ENCODE measurements at places on chromosomes 6 and 20. TPM values are rescaled to one million over a fixed set of nuclear protein-coding genes. Genes with fewer than 3 reads are reported as not detected.

The GRM1 gene
- total RNA-seq: not detected

- no peak for DNase-seq
Measured at GRCh38 chr20:53019464-53019863, 47.3 kb downstream of the TSHZ2 start.

The KHDC1L gene
- total RNA-seq: not detected

DNA sequence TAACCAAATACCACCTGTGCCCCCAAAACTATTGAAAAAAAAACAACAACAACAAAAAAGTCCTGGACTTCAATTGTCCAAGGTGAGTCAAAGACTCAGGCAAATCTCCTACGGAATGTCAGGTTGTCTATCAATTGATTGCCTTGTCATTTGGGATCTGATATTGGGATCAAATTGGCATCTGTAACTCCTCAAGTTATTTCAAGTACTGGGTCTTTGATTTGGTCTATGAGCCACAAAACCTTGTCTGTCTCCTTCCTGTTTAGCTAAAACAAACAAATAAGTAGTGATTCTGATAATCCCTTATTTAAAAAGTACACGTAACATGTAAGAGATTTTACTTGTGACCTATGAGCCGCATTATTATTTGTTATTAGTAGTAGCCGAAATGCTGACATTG lies 231.6 kb upstream of the ZNF217 start:
- no peak for DNase-seq

DNA sequence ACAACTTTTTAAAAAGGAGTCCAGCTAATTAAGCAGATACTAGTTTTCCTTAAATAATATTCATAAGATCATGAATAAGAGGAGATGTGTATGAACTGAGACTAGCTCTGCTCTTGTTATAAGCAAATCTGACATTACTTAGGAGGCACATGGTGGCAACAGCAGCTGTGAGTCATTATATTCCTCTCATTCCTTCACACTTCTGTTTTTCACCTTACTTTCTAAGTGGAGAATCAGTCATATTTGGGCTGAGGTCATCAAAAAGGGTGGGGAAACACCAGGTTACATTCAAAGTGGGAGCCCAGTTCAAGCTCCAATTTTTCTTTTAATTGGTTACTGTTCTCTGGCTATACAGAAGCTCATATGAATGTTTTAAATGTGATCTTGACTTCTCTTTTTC lies 6.0 kb upstream of the RIPPLY2 start:
- no peak for DNase-seq

- DNase-seq: no peak
Measured at GRCh38 chr20:19211661-19212468, 577 bp upstream of the SLC24A3 start.

- DNase-seq: no peak
Measured at GRCh38 chr6:79416931-79417330, 120.3 kb downstream of the LCA5 start.

DNA sequence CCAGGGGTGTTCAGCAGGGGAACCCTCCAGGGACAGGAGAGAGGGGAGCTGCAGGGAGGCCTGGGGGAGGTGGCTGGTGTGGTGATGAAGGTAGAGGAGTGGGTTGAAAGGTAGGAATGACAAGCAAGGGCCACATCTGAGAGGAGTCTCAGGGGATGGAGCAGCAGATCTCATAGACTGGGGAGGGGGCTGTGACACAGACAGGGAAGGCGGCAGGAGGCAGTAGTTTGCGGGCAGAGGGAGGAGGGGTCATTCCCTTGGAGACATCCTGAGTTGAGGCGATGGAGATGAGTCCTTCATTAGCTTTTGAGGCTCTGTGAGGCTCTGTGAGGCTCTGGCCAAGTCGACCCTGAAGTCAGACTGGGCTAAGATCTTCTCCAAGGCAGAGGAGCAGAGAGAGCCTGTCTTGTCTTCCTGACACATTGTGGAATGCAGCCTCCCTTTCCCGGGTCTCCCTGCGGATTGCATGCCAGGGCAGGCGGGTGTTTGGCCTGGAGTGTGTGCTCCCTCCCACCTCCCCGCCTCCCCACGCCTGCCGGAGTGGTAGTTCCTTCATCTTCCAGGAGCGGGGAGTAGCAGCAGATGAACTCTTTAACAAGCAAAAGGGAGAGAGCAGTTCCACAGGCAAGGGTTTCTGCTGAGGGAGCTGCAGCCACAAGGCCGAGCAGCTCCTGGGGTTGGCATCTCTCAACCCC lies 34.3 kb upstream of the MLN start:
- no peak for DNase-seq

Measured in activated T-cell treated with anti-CD3 and anti-CD28 coated beads, Interleukin-2, amount 50 U/mL, for 4 hours (primary cell).